ENCODE measurements at places on chromosomes 16 and 17.

DNA sequence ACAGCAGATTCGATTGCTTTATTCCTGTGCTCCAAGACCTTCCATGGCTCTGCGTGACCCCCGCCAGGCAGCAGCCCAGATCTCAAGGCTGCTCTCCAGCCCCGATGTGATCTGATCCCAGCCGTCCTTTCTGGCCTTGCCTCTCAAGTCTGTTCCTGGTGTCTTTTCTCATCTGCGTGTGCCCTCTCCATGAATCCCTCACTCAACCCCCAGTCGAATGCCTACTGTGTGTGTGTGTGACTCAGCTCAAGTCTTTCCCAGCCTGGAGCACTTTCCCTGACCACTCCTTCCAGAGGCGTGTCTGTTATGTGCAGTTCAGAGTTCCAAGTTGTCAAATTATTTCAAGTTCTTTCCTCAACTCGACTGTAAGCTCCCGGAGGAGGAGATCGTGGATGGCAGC lies 64.0 kb downstream of the MRM1 start:
- DNase-seq: no peak

DNA sequence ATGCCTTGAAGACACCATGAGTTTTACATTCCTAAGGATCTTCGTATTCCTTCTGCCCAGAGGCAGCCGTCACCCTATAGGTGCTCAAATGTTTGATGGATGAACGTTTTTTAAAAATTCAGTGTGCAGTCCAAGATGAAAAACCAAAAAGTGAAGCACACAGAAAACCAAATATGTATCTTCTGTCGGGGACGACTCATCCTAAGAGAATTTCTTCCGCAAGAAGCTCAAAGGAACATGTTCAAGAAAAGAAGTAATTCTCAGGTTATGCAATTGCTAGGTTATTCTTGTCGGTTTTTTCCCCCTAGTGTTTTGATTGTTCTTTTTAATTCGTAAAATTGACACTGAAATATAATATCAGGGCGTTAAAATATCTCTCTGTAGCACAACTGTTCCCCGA lies 1.4 kb downstream of the CENPV start:
- no peak for DNase-seq

GRCh38 chr16:49439050-49439449 lies 65.4 kb downstream of the C16orf78 start:
- no peak for DNase-seq

DNA sequence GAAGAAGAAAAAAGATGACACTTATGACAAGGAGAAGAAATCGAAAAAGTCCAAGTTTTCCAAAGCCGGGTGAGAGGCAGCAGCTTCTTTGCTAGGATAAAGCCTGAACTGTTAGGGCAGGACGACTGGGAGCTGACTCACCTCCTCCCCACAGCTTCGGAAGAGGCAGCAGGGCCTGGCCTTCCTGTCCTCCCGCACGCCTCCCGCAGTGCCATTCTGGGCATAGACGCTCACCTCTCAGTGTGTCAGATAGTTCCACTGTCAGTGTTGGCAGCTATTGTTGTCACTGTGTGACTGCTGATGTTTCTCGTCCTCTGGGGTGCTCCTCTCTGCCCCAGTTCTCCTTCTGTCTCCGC lies 12.6 kb downstream of the UBN1 start:
- DNase-seq: no peak

DNA sequence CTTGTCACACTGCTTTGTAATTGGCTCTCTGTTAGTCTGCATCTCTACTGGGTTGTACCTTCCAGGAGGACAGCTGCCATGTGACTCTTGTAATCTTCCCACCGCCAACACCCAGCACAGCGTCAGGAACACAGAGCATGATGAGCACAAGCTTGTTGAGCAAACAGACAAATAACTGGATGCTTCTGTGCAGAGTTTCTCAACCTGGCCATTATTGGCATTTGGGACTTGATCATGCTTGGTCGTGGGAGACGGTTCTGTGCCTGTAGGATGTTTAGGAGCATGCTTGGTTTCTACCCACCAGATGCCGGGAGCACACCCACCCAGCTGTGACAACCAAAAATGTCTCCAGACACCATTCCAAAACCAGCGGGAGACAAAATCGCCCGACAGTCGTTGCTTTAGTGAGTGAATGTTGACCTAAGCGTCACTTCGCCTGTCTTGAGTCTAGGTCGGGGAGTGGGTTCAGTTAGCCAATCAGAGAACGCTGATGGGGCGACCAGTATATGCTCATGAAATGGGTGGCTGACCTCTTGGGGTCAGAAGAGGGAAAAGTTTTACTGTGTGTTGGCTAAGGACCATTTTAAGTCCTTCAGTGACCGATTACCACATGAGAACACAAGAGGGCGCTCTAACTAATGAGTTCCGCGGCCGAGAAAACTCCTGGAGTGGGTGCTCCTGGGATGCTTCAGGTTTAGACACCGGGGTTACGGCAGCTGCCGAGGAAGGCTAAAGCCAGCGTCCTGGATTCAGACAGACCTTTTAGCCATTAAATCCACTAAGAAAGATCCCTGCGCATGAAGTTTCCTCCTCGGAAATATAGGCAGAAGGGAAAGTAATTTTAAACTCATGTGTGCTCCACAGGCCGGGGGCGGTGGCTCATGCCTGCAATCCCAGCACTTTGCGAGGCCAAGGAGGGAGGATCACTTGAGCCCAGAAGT lies 57.8 kb upstream of the TEX2 start:
- DNase-seq: peak; percentile 60

GRCh38 chr17:34714475-34715410 lies 135.4 kb downstream of the TMEM132E start:
- DNase-seq: no peak

DNA sequence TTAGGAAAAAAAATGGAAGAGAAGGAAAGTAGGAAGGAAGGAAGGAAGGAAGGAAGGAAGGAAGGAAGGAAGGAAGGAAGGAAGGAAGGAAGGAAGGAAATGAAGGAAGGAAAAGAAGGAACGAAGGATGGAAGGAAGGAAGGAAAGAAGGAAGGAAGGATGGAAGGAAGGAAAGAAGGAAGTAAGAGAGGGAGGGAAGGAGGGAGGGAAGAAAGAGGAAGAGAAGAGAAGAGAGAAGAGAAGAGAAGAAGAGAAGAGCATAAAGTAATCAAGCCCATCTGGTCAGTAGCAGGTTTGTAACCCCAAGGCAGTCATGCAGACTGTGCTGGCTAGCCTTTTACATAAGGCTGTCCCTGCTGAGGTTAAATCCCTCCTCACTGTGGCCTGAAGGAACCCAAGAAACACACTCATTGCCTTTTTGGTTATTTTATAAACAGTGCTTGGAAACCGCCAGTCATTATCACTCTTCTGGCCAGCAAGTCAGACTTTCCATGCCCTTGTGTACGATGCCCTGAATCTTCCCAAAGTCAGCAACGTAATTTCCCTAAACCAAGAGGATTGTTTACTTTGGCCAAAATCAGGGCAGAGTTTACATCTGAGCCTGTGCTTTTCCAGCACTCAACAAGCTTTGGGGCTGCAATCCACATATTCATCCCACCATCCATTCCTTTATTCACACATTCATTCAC lies 409.6 kb upstream of the MAF start:
- no peak for DNase-seq

GRCh38 chr17:65618516-65618915 lies 57.1 kb upstream of the AXIN2 start:
- no peak for DNase-seq

DNA sequence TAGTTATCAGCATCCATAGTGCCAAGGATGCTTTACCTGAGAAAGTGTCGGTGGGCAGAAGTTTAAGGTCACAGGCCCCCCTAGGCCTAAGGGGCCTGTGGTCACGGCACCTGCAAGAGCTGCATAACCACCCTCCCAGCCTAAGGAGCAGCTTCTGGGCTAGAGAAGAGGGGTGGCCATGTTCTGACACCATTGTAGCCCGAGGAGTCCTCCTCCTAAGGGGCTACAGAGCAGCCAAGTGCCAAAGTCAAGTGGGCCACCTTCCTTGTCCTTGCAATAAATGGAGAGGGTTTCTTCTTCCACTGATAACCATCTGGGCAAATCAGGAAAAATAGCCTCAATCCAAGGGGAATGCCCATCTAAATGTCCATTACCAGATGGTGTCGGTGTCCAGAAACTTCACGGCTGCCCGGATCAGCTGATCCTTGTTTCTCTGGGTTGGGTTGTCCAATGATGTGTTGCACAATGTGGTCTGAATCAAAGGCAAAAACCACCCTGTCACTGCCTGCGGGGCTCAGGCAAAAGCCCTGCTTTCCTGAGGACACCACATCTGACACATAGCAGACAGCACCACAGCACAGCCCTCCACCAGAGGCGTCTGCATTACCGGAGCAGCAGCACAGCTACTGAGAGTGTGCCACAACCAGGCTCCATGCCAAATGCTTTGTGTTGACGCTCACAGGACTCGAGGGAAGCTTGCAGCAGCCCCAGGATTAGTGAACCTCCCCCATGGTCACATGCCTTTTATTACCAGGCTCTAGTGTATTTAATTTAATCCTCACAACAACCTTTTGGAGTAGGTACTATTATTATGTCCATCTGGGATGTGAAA lies 12.8 kb downstream of the ATPAF2 start:
- no peak for DNase-seq

DNA sequence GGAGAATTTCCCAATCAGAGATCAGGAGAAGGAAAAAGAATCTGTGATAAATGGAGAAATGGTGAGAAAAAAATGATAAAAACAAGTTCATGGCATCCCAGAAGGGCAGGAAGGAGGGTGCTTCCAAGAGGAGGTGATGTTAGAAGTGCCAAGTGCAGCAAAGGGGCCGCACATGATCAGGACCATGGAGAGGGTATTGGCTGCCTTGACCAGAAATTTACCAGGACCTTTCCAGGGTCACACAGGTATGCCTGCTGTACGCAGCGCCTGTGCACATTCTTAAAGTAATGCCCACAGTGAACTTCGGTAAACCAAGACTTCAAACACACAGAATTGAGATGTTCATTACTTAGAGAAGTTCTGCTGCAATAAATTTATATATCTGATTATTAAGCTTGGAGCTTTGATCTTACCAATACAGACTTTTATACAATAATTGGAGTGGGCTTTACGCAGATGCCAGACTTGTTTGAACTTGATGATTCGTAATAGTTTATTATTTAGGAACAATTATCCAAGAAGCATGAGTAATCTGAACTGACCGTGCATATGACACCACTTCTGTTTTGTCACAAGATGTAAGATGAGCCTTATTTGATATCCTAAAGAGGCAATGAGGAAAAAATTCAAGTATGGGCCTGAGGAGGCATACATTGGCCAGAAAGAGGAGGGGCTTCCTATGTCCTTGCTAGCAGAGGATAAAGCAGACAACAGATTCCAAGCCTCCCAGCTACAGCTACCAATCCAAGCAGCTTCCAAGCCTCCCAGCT lies 2.2 kb upstream of the KRT33A start:
- no peak for DNase-seq

DNA sequence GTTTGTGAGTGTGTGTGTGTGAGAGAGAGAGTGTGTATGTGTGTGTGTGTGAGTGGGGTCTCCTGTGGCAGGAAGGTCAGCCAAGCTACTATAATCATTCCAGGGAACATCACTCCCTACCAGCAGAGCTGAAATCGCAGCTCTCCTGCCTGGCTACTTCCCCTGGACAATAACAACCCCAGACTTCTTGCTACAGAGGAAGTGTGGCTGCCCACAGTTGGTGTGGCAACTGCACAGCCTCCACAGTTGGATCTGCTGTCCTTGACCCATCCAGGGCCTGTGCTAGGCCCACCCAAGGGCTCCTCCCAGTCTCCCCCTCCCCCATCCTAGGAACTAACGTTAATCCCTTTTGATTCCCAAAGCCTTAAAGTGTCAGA lies 1.5 kb downstream of the SLC13A5 start:
- DNase-seq: no peak

DNA sequence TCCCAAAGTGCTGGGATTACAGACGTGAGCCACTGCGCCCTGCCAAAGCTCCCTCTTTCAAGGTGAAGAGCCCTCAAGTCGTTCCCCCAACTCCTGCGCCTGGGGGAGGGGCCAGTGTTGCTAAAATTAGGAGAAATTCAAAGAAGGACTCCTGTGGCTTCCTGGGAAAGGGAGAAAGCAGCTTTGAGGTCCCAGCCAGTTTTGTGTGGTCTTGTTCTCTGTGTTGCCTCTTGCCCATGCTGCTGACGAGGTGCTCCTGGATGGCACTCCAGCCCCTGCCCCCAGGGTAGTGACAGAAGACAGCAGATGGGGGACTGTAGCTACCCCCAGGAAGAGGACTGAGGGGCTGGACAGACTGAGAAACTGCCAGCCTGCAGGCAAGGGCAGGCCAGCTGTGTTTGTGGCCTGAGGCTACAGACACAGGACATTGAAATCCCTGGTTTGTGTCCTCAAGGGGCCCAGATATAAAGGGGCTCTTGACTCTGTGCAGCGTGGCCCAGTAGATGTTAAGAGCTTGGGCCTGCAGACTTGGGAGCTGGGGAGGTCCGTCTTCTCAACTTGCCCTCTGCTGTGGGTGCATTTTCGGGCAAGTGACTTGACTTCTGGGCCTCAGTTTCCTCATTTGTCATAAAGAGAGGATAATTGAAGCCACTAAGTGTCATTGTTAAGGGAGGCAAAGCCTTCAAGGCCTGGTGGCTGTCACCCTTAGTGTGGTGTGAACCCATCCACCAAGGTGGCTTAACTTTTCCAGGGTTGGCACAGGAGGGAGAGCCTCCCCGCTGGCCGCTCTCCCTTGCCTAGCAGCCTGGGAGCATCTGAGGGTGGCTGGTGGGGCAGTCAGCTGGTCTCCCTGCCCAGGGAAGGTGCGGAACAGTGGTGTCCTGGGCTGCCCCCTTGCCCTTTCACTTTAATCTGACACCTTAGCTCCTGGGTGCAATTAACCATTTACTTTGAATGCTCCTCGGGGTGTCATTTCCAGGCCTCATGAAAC lies 4.1 kb downstream of the UBALD2 start:
- DNase-seq: no peak

DNA sequence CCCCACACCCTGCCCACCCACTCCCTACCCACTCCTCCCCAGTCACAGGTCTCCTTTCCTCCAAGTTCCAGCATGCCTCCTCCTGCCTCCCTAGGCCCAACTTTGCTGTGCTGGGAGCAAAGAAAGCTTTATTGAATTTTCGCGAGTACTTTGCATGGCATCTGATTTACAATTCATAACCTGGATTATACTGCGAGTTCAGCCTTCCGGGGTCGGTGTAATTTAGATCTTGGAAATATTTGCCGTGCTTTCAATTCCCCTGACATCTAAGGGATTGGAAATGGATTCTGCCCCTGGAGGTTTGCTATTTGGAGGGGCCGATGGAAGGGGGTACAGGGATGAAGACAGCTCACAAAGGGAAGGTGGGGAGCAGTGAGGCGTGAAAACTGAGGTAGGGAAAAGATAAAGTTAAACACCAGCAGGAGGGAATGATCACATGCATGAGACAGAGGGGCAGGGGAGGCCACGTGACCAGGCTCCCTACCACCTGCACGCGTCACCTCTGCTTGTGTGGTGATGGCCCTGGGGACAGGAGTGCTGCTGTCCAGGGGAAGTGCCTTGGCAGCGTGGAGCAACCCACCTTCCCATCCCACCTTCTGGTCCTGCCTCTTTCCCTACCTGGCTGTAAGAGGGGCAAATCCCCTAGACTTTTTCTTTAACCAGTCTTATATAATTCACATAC lies 132.3 kb upstream of the RPL38 start:
- DNase-seq: no peak

GRCh38 chr17:79789943-79790804 lies 6.7 kb downstream of the CBX8 start:
- peak; percentile 50 for DNase-seq

- no peak for DNase-seq
Measured at GRCh38 chr16:57335366-57335765, 23.2 kb upstream of the CCL22 start.

GRCh38 chr17:82592767-82593589 lies 55.3 kb downstream of the WDR45B start:
- DNase-seq: peak; percentile 76
